Right ventricle myocardium inferior (tissue), 1 donor: ENCODE measurements at places on chromosomes 1 and 21. TPM values are rescaled to one million over a fixed set of nuclear protein-coding genes. Genes with fewer than 3 reads are reported as not detected.

DNA sequence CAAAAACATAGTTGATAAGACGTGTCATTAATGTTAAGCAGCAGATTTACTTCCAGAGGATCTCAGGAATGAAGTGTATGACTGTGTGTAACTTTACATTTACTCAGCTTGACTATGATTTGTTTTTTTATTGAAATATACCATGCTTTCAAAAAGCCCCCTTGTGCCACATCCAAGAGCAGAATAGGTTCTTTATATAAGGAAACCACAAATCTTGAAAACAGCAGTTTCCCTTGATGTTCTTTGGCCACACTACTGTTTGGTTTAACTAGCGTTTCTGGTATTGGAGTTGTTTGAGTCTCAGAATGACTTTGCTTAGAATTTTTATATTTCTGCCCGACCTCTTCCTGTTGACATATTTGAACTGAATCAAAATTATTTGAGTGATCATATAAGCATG is 25.0 kb downstream of the LRRC8C start:
- no peak for DNase-seq

- DNase-seq, result no peak
Measured at GRCh38 chr21:39690454-39690853, 54.5 kb upstream of the IGSF5 start.

Gene PLEKHO1
- 53.2 TPM for total RNA-seq

DNA sequence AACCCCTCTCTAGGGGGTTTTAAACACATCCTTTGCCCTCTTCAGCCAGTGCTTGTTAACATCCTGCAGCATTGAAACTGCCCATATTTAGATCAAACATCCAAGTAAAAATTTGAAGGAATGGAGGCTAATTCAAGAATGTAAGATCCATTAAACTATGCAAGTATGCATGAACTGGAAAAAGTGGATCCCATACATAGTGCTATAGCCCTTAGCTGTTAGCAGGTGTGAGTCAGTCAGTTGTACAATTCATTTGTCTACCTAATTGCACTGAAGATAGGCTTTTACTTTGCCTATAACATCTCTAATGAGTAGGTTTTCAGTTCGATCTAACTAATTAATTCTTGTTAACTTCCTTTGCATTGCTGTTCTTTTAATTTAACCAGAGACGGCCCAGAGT is 270.9 kb downstream of the LMO4 start:
- DNase-seq, result no peak

DNA sequence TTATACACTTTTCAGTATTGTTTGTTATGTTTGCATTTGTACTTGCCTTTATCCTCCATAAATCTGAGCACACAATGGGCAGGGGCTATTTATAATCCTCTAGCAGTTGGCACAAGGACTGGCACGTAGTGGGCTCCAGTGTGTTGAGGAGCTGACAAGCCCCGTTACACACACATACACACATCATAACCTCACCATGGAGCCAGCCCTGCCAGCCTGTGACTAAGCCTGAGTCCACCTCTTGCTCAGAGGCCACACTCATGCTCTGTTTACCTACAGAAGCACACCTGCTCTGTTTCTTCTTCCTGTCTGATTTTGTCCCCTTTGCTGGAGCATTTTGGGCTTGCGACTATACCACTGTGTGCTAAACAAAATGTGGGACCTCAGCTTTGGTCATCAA is 64.5 kb upstream of the SPATA6 start:
- DNase-seq, result no peak

Gene GCSAML
- total RNA-seq, result 0.05 TPM

DNA sequence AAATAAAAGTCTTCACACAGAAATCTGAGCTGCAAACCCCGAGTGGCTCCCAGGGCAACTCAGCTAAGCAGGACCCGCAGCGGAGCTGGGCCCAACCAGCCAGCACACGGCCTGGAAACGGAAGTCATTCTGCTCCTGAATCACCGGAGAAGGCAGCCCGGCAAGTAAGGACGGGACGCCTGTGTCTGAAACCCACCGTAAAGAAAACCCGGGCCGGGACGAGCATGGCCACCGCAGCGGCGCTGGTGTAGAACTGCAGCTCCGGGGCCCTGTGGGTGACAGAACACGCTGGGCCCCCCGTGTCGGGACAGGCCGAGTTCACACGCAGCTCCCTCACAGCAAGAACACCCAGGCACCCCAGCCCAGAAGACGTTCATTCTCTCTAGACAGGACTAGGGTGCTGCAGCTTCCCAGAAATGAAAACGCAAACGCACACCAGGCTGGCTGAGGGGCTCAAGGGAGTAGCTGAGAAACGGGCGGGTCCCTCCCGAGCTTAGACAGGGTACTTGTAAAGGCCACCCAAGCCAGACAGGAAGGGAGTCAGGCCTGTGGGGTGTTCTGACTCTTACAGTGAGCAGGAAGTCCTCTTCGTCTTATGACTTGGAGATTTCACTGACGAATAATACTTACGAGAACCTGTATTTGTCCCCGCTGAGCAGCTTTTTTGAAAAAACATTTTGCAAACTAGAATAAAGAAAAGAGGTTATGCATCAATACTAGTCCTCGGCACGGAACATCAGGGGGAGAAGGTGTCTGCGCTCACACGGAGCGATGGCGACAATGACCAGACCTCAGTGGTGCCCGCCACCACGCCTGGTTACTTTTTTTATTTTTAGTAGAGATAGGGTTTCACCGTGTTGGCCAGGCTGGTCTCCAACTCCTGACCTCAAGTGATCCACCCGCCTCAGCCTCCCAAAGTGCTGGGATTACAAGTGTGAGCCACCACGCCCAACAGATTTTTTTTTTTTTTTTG is 10.9 kb upstream of the CDK11B start:
- DNase-seq, result no peak

GRCh38 chr1:245873883-245874671 is 633.0 kb downstream of the SMYD3 start:
- DNase-seq, result no peak

GRCh38 chr1:232168508-232168907 is 461.4 kb downstream of the SIPA1L2 start:
- DNase-seq, result no peak

DNA sequence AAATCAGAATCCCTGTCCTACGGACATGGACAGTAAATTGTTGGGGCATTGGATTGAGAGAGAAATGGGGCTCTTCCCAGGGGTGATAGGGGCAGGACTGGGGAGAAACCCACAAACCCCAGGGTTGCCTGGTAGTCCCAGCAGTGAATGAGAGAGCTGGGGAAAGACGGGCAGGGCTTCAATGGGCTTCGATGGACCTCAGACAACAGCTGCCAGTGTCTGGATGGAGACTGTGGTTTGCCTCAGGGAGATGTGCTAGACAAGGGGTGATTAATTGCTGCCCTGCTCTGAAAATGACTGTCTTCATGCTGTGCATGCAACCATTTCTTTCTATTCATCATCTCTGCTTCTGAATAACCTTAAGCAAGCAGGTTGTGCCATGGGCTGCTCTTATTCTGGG is 7.4 kb downstream of the GPR25 start:
- no peak for DNase-seq

DNA sequence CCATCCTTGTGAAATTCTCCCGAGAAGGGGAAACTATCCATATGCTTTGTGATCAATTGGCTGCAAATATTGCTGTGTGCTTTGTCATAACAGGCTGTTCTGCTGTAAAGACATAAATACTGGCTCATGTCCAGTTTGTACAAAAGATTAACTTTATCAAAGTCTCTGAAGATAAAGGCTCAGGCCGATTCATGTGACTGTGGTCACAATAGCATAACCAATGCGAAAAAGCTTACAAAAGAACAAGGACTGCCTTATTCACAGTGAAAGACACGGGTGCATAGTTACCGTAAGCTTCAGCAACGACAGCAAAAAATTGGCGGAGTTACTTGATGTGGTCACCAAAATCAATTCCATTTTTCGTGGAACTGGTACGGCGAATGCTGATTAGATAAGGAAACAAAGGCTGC is 173.6 kb upstream of the CHRM3 start:
- DNase-seq, result no peak

Gene FCGR1A
- 1.4 TPM for total RNA-seq

DNA sequence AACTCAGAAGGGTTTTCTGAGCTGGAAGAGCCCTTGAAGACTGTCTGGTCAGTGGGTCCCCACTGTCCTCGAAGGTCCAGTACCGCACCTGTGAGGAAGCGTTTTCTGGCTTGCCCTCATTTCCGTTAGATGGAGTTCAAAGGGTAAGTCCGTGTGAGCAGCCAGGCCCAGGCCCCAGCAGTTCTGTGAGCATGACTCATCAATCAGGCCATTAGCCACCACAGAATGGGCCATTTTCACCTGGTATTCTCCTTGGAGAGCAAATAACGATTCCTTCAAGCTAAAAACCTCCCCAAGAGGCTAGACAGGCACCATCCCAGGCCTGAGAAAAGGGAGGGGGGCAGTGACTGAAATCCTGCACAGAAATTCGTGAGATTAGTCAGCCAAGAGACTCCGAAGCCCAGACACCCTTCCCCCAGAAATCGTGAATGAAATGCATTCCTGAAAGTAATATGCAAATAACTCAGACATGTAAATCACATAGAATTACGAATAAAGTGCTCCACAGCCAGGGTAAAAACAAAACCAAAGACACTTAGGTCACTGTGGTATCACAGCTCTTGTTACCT is 66.0 kb downstream of the BCAR3 start:
- DNase-seq, result no peak

- no peak for DNase-seq
Measured at GRCh38 chr1:210467440-210468043, 138.8 kb downstream of the HHAT start.

DNA sequence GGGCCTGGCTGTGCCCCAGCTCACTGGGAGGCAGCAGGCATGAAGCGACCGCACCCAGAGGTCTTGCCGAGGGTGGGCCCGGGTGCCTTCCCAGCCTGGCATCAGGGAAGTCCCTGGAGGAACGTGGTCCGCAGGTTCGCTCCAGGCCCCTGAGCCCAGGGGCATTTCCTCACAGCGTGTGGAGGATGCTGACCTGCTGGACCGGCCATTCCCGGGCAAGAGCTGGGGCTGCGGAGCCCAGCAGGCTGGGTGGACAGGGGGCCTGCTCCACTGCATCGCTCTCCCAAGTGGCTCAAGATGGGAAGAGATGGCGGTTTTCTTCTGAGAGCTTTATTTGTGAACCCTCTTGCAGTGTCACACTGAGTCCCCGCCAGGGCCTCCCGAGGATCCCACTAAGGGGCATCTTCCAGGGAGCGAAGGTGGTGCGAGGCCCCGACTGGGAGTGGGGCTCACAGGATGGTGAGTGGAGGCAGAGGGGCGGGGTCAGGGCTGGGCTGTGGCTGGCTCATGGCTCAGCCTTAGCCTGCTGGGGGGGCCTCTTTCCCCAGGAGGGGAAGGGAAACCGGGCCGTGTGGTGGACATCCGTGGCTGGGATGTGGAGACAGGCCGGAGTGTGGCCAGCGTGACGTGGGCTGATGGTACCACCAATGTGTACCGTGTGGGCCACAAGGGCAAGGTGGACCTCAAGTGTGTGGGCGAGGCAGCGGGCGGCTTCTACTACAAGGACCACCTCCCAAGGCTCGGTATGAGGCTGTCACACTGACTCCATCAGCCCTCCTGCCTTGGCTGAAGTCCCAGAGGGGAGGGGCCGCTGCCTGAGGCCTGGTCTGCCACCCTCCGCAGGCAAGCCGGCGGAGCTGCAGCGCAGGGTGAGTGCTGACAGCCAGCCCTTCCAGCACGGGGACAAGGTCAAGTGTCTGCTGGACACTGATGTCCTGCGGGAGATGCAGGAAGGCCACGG is 7.2 kb upstream of the MMP23B start:
- peak; percentile 78 for DNase-seq

GRCh38 chr21:28454564-28455252 is 538.0 kb downstream of the LTN1 start:
- no peak for DNase-seq

- no peak for DNase-seq
Measured at GRCh38 chr1:199168888-199169585, 530.2 kb downstream of the PTPRC start.

Gene GJB3
- not detected for total RNA-seq

GRCh38 chr1:112998592-112999235 is 42.7 kb upstream of the SLC16A1 start:
- peak; percentile 80 for DNase-seq

DNA sequence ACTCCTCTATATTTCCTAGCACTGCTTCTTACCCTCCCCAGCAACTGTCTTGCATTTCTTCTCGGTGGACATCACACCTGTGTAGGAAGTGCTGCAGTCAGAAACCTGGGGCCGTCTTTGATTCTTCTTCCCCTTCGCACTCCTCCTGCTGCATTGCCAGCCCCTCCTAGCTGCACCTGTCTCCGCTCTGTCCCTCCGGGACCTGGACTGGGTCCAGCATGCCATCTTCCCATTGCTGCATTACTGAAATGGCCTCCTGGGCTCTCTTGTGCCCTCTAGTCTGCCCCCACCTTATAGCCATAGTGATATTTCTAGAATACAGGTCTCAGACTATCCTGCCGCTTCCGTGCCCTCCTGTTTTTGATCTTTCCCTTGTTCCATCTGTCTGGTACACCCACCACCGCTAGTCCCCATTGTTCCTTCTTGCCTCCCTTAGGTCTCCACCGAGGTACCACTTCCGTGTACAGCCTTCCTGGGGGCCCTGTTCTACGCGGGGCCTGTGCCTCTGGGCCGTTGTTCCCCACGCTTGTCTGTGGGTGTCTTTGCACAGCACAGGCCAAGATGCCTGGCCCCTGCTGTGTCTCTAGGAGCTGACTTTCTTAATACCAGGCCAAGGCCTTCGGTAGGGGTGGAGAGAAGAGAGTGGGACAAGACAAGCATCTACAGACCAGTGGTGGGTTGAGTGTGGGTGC is 107.6 kb downstream of the GALNT2 start:
- no peak for DNase-seq

Gene SLC22A15
- 10.3 TPM for total RNA-seq

GRCh38 chr1:200524092-200524491 is 96.5 kb downstream of the KIF14 start:
- no peak for DNase-seq

DNA sequence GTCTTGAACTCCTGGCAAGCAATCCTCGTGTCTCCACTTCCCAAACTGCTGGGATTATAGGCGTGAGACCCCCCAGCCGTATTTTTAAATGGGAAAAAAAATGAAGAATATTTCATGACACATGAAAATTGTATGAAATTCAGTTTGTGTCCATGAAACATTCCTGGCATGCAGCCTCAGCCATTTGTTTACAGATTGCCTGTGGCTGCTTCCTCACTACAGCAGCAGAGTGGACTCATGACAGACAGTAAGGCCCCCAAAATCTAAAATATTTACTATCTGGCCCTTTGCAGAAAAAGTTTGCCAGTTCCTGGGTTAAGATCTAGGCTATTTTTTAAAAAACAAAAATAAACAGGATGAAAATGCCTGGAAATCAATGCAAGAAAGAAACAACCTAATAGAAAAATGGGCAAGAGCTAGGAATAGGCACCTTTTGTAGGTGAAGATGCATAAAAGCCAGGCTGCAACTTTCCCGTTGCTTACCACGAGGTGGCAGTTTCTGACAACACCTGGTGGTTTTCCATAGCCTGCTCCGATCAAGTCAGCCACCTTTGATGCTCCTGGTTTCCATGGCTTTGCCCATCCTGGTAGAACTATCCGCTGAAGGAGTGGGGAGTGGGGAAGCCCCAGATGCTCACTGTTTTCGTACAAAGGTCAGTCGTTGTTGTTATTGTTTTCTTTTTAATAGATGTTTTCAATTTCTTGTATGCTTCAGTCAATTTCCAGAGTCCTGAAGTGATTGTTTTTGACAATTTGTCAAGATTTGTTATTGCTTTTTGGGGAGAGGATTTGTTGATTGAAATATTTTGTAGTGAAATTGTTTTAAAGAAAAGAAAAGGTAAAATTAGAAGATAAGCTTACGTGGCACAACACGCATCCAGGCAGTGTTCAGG is 24.3 kb downstream of the UBE2Q1 start:
- no peak for DNase-seq
